ENCODE measurements at places on chromosomes 3 and 15.

GRCh38 chr3:37943126-37943525, 47.5 kb upstream of the VILL start:
- DNase-seq, result no peak

DNA sequence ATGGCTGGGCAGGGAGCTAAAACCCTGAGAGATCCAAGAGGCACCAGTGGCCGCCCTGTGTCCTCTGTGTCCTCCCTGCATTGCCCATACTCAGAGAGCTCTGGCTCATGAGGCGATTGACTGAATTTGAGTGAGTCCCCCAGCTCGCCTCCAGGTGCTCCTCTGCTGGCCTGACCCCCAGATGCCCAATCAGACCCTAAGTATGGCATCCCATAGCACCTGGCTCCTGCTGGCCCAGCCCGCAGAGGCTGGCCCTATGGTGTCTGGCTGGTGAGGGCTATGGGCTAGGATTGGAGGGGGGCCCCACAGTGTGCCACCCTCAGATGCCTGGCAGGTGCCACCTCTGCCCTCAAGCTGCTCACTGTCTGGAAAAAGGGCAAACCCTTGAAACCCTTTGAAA, 1.6 kb upstream of the TKT start:
- no peak for DNase-seq

DNA sequence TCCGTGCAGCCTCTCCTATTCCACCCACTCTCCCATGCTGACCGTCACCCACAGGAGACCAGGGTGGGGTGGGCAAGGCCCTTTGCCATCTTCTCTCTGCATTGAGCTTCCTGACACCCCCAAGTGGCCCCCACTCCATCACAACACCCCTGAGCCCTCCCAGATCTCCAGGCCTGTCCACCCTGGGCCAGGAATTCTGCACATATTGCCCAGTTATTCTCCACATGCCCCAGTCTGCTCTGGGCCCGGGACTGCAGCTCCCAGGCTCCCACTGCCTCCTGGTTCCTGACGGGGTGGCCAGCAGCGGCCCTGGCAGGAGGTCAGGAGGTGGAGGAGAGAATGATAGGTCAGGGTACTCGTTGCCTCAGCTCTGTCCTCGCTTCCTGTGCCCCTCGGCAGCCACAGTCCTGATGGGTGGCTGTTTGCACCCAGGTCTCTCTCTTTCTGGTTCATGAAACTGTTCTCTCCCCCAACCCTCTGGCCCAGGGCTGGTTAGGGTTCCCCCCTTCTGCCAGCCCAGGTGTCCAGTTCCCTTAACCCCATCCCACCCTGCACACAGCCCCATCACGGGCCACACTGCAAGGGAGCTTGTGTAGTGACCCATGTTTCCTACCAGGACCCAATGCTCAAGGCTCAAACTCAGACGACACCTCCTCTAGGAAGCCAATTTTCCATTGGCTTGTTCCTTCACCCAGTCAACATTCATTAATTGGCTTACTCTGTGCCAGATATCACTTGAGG, 47.3 kb downstream of the IQSEC1 start:
- DNase-seq, result no peak

DNA sequence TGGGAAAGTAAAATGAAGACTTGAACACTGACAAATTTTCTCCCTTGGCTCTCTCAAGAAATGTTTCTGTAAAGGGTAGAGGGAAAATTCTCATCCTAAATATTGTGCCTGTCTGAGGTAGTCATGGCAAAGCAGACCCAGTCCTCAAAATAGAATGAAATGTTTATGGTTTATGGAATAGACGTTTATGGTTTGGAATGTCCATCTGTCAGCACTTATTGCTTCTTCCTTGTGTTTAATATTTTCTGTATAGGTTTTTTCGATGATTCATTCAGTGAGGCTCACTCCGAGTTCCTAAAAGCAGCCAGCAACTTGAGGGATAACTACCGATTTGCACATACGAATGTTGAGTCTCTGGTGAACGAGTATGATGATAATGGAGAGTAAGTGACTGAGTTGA, 13.9 kb downstream of the ELL3 start:
- DNase-seq, result no peak

DNA sequence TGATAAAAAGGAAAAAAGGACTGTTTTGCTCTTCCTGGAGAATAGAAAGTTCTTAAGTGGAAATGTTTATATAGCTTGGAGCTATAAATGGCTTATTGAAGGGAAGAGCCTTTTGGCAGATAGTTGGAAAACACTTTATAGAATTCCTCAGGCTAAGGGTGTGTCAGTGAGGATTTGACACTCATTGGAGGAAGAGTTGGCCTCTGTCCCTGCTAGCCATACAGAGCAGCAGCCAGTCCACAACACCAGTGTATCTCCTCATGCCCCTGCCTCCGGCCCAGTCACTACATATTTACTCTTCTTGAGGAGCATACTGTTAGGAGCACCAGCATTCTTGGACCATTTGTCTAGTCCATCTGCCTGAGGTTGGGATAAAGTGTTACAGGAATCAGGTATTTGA, 36.2 kb downstream of the KLHL18 start:
- no peak for DNase-seq

- no peak for DNase-seq
Measured at GRCh38 chr3:152258448-152259393, 10.0 kb upstream of the MBNL1 start.

- no peak for DNase-seq
Measured at GRCh38 chr3:48034000-48034516, 17.8 kb upstream of the MAP4 start.

Data from activated CD4-positive, alpha-beta T cell treated with anti-CD3 and anti-CD28 coated beads for 24 hours (primary cell).